SHP77 treated with DMSO at 0.1 percent for 48 hours (cell line): ENCODE measurements at places on chromosomes 16 and 17.

GRCh38 chr17:44155488-44155887 lies 13.8 kb downstream of the HROB start:
- DNase-seq = no peak

DNA sequence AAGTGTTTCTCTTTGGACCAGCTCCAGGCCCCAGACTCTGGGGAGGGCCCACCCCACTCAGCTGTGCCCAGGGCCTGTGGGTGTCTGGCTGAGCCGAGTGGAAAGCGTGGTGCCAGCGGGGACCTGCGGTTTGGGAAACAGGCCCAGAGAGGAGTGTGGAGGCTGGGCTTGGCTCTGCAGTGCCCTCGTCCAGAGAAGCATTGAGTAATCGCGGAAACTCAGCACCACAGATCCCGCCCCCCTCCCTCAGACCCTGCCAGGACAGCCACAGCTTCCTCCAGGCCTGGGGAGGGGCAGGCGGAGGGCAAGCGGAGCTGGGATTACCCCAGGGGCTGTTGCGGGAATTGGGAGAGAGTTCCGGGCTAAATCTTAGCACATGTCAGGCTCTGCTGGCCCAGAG lies 14.6 kb upstream of the PITPNA start:
- no peak for DNase-seq

GRCh38 chr16:30464078-30464477 lies 8.5 kb upstream of the ITGAL start:
- no peak for DNase-seq

GRCh38 chr17:56587298-56587697 lies 6.2 kb upstream of the NOG start:
- no peak for DNase-seq

DNA sequence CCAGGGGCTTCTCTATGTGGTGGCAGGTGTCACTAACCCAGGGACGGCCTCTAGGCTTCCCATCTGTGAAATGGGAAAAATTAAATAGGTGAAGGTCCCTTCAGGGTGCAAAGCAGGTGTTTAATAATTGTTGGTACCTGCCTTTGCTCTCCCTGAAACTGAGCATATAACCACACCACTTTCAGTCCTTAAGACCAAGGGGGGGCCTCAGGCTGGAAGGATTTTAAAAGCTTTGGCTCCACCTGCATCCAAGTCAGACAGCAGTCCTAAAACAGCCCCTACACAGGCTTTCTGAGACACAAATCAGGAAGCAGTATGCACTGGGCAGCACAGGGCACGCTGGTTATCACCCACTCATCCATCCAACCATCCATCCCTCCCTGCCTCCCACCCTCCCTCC lies 55.0 kb downstream of the TK2 start:
- no peak for DNase-seq

GRCh38 chr16:21233521-21234150 lies at the start of gene ANKS4B:
TSS of gene ANKS4B (plus strand) at chr16:21233699. CDS start at chr16:21233738, 39 bp downstream.
- no peak for DNase-seq

GRCh38 chr16:85828166-85828565 lies 28.7 kb downstream of the COX4I1 start:
- no peak for DNase-seq

DNA sequence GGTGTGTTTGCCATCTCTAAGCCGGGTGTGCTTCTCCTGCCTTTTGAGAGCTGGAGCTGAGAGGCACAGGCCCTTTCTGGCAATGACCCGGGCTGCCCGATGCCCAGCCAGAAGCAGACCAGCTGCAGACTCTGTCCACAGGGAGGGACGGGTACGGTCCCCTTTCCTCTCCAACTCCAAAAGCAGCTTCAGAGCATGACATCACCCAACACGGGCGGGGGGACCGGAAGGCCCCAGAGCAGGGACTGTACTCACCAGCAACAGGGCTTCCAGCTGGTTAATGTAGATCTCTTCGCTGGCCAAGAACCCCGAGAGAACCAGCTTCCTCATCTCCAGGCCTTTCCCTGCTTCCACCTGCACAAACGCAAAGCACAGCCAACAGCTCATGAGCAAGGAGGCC lies 79.4 kb downstream of the ABR start:
- peak; percentile 41 for DNase-seq

DNA sequence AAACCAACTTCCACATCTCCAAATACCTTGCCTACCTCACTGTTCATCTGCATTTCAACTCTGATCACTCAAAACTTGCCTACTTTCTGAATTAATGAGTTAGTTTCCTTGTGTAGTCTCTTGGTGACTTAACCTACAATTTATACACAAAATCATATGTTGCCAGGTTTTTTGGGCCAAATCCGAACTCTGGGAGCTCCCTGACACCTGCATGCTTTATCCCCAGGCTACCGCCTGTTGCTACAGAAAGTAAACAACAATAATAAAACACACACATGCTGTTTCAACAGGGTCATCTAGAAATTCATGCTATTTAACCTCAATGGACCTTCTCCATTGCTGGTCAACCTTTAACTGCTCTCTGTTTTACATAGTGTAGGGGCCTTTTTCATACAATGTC lies 104.5 kb upstream of the AXIN2 start:
- no peak for DNase-seq

DNA sequence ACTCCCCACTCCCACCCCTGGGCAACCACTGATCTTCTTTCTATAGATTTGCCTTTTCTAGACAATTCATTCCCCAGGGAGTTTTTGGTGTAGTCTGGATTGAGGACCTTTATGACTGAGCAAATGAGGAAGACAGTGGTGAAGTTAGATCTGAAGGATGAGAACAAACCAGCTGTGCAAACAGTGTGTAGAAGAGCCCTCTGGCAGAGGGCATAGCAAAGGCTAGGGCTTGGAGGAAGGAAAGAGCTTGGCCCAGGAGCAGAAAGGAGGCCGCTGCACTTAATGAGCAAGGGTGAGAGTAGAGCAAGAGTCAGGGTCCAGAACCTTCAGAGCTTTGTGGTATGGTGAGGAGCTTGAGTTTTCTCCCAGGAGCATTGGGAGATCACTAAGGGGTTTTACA lies 352.7 kb downstream of the CA10 start:
- peak; percentile 20 for DNase-seq

GRCh38 chr17:57593739-57594462 lies 151.2 kb downstream of the CCDC182 start:
- DNase-seq = no peak

DNA sequence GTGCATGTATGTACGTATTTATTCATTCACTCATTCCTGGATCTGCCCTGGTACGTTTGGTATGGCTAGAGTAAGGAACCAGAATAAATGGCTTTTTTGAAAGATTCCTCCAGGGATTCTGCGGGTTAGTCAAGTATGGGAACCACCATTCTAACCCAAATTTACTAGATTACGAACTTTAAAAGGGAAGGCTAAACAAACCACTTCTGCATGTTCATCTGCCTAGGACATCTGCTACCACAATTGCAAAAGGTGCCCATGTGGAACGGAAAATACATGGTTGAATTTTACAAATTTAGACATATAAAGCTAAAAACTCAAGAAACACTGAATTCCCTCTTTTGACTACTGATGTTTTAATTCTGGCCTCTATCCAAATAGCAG lies 22.1 kb downstream of the CYTH1 start:
- no peak for DNase-seq

DNA sequence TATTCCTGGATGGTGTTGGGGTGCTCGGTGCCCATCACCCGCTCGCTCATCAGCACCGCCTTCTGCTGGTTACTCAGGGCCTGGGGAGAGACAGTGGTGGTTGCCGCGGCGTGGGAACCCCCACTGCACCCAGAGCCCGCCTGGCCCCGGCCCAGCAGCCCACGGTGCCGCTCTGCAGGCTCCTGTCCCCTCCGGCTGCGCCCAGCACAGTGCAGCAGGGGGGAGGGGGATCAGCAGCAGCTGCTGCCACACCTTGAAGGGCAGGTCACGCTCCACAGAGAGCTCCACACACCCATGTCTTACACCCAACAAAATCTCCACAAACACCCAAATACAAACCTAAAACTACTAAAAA lies 18.8 kb downstream of the CLUH start:
- DNase-seq = no peak

DNA sequence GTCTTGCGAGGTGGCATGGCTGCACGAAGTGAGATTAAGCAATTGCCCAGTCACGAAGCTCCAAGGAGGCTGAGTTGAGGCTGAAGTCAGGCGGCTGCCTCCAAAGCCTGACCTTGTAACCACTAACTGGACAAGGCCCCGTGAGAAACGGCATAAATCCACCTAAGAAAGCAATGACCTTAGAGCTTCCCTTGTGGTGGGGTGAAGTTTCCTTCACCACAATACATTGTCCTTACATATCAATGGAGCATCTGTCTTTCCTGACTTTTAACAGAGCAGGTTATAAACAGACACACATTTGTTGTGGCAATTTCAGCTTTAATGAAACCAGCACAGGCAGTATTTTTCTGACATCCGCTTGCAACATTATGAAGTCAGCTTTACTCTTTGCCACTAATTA lies 2.5 kb upstream of the MED9 start:
- DNase-seq = no peak

DNA sequence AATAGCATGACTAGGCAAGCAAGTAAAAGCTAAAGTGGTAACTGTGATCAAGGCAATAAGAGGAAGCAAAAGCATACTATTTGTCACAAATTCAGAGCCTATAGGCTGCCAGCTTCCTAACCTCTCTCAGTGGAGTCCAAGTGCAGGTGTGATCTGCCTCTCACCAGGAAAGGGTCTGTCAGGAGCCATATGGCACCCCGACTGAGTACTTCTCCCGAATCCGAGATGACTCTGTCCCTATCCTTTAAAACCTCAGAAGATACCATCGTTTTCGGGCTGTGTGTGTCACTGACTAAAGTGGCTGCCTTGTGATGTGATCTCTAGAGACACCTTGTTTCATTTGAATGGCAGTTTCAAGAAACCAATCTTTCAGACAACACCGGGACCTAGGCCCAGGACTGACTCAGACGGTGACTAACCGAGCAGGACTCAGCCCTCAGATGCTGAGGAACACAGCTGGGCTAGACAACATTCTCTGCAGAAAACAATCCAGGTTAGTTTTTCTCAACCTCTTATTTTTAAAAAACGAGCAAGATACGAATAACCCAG lies 63.6 kb downstream of the SMG6 start:
- no peak for DNase-seq

GRCh38 chr17:7651665-7652387 lies 1.1 kb downstream of the ATP1B2 start:
- DNase-seq = no peak

- no peak for DNase-seq
These were observed at the start of gene P2RX5 for GRCh38 chr17:3695723-3696411. TSS of gene P2RX5 (minus strand) at chr17:3696155. CDS start at chr17:3696005, 150 bp downstream.

GRCh38 chr16:11361701-11362451 lies 16.6 kb downstream of the RMI2 start:
- DNase-seq = no peak

- no peak for DNase-seq
These were observed 10.3 kb downstream of the FLCN start for GRCh38 chr17:17226451-17227265.

GRCh38 chr17:42276609-42277341 lies 584 bp upstream of the STAT5B start:
- peak; percentile 38 for DNase-seq

GRCh38 chr17:40551879-40552768 lies 13.1 kb downstream of the CCR7 start:
- peak; percentile 60 for DNase-seq

GRCh38 chr16:49055824-49056545 lies 225.7 kb downstream of the CBLN1 start:
- DNase-seq = no peak

DNA sequence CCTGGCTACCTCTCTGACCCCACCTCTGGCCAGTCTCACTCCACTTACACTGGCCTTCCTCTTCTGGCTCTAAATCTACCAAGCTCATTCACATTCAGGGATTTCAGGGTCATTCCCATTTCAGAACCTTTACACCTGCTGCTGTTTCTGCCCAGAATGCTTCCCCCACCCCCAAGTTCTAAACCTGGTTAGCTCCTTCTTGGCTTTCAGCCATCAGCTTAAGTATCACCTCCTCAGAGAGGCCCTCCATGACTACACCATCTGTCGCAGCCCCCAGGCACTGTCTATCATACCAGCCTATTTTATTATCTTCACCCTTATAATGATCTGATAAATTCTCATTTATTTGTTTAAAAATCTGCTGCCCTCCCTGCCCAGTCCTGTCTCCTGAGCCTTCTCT lies 23.3 kb upstream of the NGFR start:
- DNase-seq = no peak

GRCh38 chr17:30000755-30001257 lies 59.4 kb downstream of the EFCAB5 start:
- no peak for DNase-seq

- DNase-seq = no peak
These were observed 267.7 kb downstream of the ABCC12 start for GRCh38 chr16:47888142-47888541.

DNA sequence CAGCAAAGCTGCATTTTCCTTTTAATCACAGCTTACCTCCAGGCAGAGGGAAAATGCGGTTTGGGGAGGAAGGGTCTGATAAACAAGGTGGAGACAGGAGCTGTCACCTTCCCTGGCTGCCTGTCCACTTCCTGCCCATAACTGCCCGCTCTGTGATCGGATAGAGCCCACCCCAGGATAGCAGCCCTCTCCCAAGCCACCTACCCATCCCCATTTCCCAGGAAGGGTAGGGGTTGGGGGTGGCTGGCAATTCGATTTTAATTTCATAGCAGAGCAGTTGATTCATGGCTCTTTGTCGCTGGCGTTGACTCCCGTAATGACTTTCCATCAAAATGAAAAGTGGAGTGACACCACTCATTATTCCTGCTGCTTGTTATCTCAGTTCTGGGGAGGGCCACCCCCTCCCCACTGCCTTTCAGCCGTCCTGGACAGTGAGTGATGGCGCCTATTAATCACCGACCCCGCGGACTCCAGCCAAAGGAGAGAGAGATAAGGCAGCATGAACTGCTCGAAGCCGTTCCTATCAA lies 11.2 kb downstream of the CDK5RAP3 start:
- no peak for DNase-seq
